ENCODE measurements at places on chromosomes 5 and 9. TPM values are rescaled to one million over a fixed set of nuclear protein-coding genes. Genes with fewer than 3 reads are reported as not detected.
A peak's percentile ranks its signal among the peaks of the same experiment; 100 is the strongest.

DNA sequence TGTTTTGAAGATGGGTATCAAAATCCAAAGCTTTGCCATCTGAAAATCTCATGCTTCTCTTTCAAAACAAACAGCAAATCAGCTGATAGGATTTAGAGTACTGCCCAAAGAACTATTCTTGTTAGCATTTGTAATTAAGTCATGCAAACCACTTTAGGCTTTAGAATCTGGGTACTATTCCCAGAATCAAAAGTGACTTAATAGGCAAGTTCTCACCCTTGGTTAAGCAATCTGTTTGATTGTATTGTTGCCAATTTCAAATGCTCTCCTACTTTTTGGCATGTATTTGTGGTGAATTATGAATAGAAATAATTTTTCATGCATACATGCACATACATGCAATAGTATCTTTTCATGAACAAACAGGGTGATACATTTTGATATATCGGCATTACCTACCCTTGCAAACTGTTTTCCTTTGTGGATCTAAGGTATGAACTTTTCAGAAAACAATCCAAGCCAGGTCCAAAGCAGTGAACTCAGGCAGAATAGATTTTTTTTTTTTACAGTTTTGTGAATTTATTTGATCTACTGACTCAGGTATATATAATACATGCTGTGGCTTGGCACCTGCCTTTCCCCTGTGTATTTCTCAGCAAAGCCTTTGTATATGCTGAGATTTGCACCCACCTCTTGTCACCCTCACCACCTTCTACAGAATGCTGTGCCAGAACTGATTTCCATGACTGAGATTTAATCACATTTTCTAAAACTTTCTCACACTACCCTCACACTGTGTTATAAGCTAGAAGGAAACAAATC is 9.0 kb downstream of the IL33 start:
- no peaks in the 10 kb centered on the region for H3K36me3 ChIP-seq
- H3K4me3 ChIP-seq: no peak overlapping the region
- DNase-seq: no peak
- H3K27me3 ChIP-seq: no peaks in the 10 kb centered on the region
- H3K27ac ChIP-seq: no peak overlapping the region
- peaks cover 8% of the 10 kb centered on the region for H3K4me1 ChIP-seq

DNA sequence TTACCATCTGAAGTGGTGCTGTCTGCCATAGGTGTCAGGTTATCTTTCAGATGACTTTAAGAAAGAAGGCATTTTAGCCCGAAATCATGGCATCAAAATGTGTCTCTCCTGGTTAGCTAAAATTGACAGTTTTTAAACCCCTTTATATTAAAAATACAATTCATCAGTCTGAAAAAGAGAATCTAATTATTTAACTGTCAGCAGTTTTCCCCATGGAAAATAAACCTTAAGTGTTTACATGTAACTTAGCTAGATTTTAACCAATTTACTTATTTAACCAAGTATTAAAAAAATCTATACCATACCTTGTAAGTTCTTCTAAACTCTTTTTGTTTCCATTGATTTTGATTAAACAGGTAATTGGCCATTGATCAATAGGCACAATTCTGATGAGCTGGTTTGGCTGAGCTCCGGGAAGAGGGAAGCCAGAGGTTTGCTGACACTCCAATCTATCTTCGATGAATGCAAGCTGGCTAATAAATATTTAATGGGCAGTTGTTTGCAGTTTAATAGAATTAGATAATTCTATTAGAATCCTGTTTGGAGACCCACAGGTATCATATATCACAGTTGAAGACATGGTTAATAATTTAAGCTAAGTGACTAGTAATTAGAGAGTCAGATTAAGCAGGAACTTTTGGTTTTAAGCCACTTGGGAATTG is 114.0 kb downstream of the MAT2B start:
- DNase-seq: no peak
- H3K27me3 ChIP-seq: no peaks in the 10 kb centered on the region
- H3K36me3 ChIP-seq: no peaks in the 10 kb centered on the region
- H3K4me3 ChIP-seq: no peak overlapping the region

DNA sequence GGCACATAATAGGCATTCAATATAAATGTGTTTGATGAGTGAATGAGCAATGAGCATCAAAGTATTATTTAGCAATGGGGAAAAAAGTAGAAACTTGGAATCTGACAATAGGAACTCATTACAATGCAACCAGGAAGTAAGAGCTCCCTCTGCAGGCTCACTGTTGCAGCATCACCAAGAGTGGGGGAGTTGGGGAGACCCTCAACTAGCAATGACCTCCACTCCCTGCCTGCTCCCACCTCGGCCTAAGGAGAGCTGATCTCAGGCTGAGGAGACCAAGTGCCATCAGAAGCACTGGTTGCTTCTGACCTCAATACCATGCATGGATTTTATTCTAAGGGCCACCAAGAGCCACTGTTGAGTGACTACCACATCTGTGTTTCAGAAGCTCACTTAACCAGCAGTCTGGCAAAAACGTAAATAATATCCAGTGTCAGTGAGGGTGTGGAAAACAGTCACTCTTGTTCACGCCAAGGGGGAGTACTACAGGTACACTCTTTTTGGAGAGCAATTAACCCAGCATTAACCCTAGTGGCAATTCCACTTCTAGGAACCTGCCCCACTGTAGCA is 8.0 kb downstream of the VDAC1 start:
- H3K27ac ChIP-seq: no peak overlapping the region
- H3K4me3 ChIP-seq: no peak overlapping the region
- peaks cover under 1% of the 10 kb centered on the region for H3K36me3 ChIP-seq
- DNase-seq: no peak
- H3K27me3 ChIP-seq: no peaks in the 10 kb centered on the region

GRCh38 chr9:78062710-78063109 is 31.1 kb upstream of the GNAQ start:
- H3K36me3 ChIP-seq: peaks cover 2% of the 10 kb centered on the region
- no peak for DNase-seq
- H3K27me3 ChIP-seq: no peaks in the 10 kb centered on the region
- no peak overlapping the region for H3K27ac ChIP-seq
- H3K4me1 ChIP-seq: no peaks in the 10 kb centered on the region

DNA sequence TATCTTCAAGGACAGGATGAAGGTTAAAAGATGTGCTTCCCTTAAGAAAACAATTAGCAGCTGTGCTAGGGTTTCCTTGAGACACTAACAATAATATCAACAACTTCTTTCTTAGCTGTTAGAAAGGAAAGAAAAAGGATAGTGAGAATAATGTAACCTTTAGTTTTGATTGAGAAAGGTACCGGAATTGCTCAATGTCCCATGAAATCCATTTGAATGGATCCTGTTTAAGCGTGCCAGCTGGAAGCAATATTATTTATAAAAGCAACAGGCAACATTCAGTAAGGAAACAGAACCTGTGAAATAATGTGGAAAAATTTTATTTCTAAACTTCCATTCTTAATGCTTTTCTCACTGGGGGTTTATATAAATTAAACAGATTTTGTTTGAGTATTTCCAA is 120.9 kb downstream of the CCDC192 start:
- H3K27ac ChIP-seq: no peak overlapping the region
- H3K4me3 ChIP-seq: no peak overlapping the region
- DNase-seq: no peak
- H3K27me3 ChIP-seq: no peaks in the 10 kb centered on the region

DNA sequence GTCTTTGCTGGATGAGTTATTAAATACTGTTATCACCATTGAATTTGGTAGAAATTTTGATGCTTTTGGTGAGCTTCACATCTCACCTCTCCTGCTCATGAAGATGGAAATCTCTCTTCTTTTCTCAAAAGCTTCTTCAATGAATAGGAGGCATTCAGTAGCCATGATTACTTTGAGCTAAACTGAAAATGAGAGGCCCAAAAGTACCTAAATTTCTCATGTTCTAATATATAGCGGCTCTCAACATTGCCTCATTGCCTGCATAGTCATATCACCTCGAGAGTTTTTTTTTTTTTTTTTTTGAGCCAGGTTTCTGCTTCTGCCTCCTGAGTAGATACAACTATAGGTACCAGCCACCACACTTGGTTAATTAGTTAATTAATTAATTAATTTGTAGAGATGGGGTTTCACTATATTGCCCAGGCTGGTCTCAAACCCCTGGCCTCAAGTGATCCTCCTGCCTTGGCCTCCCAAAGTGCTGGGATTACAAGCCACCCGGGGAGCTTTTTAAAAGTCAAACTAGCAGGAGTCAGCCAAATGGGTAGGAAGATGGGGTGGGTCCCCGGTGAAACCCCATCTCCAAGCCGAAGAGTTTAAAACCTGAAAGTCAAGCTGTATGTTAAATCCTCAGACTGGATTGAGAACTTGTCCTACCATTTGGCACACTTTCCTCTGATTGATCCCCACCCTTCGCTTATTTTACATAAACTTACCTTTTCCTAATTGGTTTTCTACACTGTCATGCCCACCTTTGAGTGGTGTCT is 169.0 kb downstream of the DOCK2 start:
- peaks cover 71% of the 10 kb centered on the region for H3K27me3 ChIP-seq
- no peak for DNase-seq
- peaks cover 7% of the 10 kb centered on the region for H3K4me1 ChIP-seq
- H3K27ac ChIP-seq: no peak overlapping the region

The PCDHA1 gene
- not detected for total RNA-seq

- H3K27ac ChIP-seq: peak overlapping the region; percentile 59
- no peak for DNase-seq
- peaks cover 18% of the 10 kb centered on the region for H3K4me1 ChIP-seq
- no peaks in the 10 kb centered on the region for H3K27me3 ChIP-seq
These were observed 186.9 kb downstream of the RGS3 start for GRCh38 chr9:113650207-113651131.

GRCh38 chr5:149632311-149633251 is 51.3 kb downstream of the ARHGEF37 start:
- H3K4me3 ChIP-seq: no peak overlapping the region
- peaks cover 10% of the 10 kb centered on the region for H3K4me1 ChIP-seq
- H3K36me3 ChIP-seq: no peaks in the 10 kb centered on the region
- peaks cover 7% of the 10 kb centered on the region for H3K27me3 ChIP-seq
- H3K27ac ChIP-seq: peak overlapping the region; percentile 69

GRCh38 chr9:121785673-121786542 is 134.5 kb downstream of the DAB2IP start:
- no peak overlapping the region for H3K4me3 ChIP-seq
- peaks cover 7% of the 10 kb centered on the region for H3K36me3 ChIP-seq
- no peak for DNase-seq
- H3K27me3 ChIP-seq: peaks cover 3% of the 10 kb centered on the region

The ANKRD34B gene
- total RNA-seq: 0.17 TPM

- no peak overlapping the region for H3K27ac ChIP-seq
- DNase-seq: no peak
- H3K4me3 ChIP-seq: no peak overlapping the region
- H3K36me3 ChIP-seq: no peaks in the 10 kb centered on the region
These were observed 108.5 kb downstream of the ARHGAP26 start for GRCh38 chr5:142878638-142879037.

The CDH12 gene
- total RNA-seq: 2.8 TPM

- H3K36me3 ChIP-seq: no peaks in the 10 kb centered on the region
- H3K4me1 ChIP-seq: no peaks in the 10 kb centered on the region
- H3K4me3 ChIP-seq: no peak overlapping the region
- H3K27me3 ChIP-seq: peaks cover 4% of the 10 kb centered on the region
- H3K27ac ChIP-seq: no peak overlapping the region
- no peak for DNase-seq
These were observed 358.9 kb downstream of the DEPDC1B start for GRCh38 chr5:60340965-60341471.

DNA sequence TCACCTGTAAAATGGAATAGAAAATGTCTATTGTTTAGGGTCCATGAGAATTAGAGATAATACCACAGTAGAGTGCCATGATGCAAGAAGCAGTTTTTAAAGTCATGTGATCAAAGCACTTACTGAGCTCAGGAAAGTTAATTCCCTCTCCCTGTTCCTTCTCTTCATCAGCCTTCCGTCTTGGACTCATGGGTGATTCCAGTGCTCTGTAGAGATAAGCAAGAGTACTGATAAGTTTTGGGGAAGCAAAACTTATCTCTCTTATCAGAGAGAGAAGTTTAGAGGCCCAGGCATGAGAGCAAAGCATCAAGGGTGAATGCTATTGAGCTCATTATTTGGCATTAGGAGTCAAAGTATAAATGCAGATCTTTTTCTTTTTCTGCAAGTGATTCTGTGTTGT is 410.1 kb downstream of the AGTPBP1 start:
- H3K27me3 ChIP-seq: no peaks in the 10 kb centered on the region
- no peak for DNase-seq
- H3K4me1 ChIP-seq: peaks cover 12% of the 10 kb centered on the region
- no peaks in the 10 kb centered on the region for H3K36me3 ChIP-seq

The PCA3 gene
- total RNA-seq: 0.31 TPM

- H3K4me1 ChIP-seq: peaks cover 5% of the 10 kb centered on the region
- H3K27ac ChIP-seq: no peak overlapping the region
- H3K36me3 ChIP-seq: no peaks in the 10 kb centered on the region
- no peak overlapping the region for H3K4me3 ChIP-seq
These were observed 119.6 kb upstream of the TAF11L2 start for GRCh38 chr5:17378346-17378997.

DNA sequence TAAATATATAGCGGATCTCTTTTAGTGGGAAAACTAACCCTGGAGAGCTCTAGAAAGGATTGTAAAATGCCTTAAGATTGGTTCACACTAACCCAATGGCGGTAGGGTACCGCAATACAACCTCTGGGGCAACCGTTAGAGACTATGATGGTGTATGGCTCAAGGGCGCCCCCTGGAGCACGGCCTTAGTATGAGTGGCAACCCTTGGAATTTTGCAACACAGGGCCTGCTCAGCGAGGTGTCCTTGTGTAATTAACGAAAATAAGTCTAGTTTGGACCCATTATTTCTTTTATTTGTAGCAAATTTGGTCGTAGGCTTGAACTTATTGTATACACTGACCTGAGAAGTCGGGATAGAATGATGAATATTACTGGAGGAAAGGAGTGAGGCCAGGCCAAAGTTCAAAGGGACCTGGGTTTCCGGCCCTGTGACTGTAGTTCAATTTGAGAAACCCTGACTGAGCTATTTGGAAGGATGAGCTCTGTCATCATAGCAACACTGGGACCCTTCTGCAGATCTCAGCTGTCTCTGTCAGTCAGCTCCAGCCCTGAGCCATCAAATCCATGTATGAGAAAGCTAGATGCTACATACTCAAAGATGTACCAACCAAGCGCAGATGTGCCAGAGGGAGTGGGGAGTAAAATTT is 54.8 kb downstream of the CAMK4 start:
- no peaks in the 10 kb centered on the region for H3K4me1 ChIP-seq
- no peak overlapping the region for H3K4me3 ChIP-seq
- no peak overlapping the region for H3K27ac ChIP-seq
- DNase-seq: peak; percentile 55
- H3K36me3 ChIP-seq: no peaks in the 10 kb centered on the region

DNA sequence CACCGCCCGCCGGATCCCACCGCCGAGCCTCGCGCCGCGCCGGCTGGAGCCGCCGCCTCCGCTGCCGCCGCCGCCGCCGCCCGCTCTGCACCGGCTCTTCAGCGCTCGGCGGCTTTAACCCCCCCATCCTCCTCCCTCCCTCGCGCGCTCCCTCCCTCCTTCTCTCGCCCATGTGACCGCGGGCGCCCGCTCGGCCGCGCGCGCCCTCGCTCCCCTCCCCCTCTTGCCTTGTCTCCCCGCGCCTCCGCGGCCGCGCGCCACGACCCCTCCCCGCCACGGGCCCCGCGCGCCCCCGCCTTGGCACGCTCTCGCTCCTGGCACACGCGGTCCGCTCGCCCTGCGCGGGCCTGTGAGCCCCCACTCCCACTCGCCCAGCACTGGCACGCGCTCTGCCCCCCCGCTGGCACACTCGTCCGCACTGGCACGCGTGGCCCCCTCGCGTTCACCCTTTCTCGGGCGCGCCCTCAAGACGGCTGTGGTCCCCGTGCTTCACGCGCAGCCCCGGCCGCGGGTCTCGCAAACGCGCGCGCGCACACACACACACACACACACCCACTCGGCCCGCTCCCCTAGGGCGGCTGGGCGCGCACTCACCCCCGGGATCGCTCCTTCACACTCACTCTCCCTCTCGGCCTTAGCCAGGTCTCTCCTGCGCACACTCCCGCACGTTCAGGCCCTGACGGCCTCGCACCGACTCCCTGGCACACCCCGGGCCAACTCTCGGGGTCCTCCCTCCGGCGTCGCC is at the start of gene CNTFR:
Gene CNTFR, minus strand, starts transcription at position 89 of the 745 bp plus-strand sequence. CDS start 20,743 bp downstream, outside the sequence.
- H3K36me3 ChIP-seq: no peaks in the 10 kb centered on the region
- H3K4me1 ChIP-seq: peaks cover 13% of the 10 kb centered on the region
- peaks cover 86% of the 10 kb centered on the region for H3K27me3 ChIP-seq
